ENCODE measurements at places on chromosomes 3 and 15. TPM values are rescaled to one million over a fixed set of nuclear protein-coding genes. Genes with fewer than 3 reads are reported as not detected.

GCNT3 gene
- 112 TPM for total RNA-seq

GPR156 gene
- not detected for total RNA-seq

TAGLN3 gene
- total RNA-seq = not detected

CASR gene
- total RNA-seq = 0.28 TPM

SERINC4 gene
- not detected for total RNA-seq

CPNE9 gene
- total RNA-seq = not detected

FBXO22 gene
- total RNA-seq = 8.3 TPM

PDZRN3 gene
- 14.7 TPM for total RNA-seq

ANKRD63 gene
- total RNA-seq = not detected

MYZAP gene
- total RNA-seq = 36.3 TPM

EPHA6 gene
- total RNA-seq = 2.1 TPM

UPK1B gene
- total RNA-seq = not detected

DAPK2 gene
- total RNA-seq = 83.4 TPM

DAZL gene
- total RNA-seq = not detected

DNA sequence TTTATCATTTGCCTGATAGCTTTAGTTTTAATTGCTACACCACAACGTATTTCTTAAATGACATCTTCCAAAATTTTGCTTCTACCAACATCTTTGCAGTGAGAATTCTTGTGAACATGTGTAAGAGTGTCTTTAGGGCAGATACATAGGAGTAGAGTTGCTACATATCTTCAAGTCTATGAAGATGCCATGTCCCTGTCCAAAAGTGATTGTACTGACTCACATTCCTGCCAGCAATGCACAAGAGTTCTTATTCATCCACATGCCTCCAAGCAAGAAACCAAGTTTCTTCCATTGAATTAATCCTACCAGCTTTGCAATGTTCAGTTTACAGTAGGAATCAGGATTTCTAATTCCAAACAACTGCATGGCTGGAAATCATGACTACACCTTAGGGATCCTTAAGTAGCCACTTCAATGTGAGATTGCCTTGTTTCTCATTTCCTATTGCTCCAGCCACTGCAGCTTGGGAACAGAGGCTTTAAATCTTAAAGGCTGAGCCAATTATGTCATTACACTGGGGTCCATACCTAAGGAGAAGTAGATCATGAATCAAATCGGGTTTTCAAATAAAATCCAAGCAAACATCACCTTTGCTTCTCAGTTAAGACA lies 44.5 kb downstream of the BCL2L10 start:
- DNase-seq = no peak

DNA sequence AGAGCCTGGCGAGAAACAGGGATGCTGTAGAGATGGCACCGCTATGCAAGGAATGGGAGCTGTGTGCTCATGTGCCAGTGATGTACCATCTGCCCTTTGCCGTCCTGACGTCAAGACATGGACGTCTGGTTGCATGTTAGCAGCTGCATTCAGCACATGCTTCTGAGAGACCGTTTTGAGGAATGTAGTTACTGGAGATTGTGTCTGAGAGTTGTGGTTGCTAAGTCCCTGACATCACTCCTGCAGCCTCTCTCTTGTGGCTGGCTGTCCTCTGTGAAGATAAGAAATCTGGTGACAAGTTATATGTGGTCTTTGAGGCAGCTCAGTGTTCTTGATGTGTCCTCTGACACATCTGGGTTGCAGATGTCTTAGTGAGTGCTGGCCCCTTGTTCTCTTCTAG lies 165.1 kb downstream of the APBA2 start:
- no peak for DNase-seq

- no peak for DNase-seq
Measured at GRCh38 chr3:112560721-112561483, 860 bp downstream of the ATG3 start.

DNA sequence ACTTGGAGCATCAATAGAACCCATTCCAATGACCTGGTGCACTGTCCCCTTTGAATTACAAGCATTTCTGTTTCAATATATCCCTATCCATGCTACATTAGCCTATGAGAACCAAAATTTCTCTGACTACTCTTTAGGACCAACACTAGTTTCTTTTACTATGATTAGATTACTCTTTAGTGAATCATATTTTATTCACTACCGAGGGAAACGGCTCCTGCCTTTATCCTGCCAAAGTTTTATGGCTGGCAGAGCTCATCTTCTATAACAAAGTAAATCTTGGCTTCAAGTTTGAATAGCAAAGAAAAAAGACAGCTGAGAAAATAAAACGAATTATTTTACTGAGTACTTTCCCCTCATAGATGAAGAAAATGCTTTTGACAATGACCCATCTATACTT lies 120.9 kb downstream of the SLC9A9 start:
- DNase-seq = no peak

- DNase-seq = no peak
Measured at GRCh38 chr15:75212200-75212858, 10.6 kb downstream of the C15orf39 start.

- DNase-seq = peak; percentile 49
Measured at GRCh38 chr15:31261266-31262142, 65.1 kb upstream of the KLF13 start.

GRCh38 chr3:173957646-173958045 lies 560.1 kb downstream of the NLGN1 start:
- DNase-seq = no peak

- no peak for DNase-seq
Measured at GRCh38 chr3:156782921-156783320, 43.2 kb upstream of the LEKR1 start.

DNA sequence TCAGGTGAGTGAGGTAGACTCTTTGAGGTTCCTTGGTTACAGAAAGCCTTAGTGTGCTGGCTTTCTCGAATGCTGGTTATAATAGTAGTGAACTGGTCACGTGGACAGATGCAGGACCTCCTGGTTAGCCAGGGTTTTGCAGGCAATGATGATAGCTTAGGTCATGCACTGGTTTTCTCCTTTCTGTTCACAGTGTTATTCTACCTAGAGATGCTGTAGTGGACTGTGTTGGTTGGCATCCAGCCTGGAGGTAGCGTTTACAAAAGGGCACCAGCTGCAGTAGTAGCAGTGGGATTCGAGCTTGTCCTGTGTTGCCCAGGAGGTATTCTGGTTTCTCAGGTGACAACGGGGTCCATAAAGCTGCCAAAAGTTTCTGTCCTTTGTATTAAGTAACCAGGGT lies 27.0 kb downstream of the PCCB start:
- DNase-seq = no peak

GRCh38 chr3:61522060-61522459 lies 39.3 kb upstream of the PTPRG start:
- DNase-seq = no peak

DNA sequence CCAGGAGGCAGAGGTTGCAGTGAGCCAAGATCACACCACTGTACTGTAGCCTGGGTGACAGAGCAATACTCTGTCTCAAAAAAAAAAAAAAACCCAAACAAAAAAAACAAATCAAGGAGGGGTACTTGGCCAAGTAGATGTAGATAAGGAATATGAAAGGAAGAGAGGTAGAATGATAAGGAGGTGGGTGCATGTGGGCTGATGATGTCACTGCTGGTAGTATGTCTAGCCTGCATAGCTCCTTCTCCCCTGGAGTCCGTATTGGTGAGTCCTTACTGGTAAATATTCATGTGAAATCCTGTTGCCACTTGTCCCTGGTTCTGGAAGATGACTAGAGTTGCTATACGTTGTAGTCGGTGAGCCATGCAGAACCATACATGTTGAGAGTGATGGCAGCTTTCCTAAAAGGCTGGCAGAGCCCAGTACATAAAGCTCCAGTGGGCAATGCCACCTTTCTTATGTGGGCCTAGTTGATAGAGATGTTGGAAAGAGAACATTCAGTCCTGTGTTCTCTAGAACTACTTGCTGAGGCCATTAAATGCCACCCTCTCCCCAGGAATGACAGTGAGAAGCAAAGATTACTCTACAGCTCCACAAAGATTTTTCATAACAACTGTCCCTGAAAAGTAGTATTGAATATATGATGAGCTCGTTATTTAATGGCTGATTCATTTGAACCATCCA lies 11.0 kb downstream of the KAT2B start:
- DNase-seq = no peak

DNA sequence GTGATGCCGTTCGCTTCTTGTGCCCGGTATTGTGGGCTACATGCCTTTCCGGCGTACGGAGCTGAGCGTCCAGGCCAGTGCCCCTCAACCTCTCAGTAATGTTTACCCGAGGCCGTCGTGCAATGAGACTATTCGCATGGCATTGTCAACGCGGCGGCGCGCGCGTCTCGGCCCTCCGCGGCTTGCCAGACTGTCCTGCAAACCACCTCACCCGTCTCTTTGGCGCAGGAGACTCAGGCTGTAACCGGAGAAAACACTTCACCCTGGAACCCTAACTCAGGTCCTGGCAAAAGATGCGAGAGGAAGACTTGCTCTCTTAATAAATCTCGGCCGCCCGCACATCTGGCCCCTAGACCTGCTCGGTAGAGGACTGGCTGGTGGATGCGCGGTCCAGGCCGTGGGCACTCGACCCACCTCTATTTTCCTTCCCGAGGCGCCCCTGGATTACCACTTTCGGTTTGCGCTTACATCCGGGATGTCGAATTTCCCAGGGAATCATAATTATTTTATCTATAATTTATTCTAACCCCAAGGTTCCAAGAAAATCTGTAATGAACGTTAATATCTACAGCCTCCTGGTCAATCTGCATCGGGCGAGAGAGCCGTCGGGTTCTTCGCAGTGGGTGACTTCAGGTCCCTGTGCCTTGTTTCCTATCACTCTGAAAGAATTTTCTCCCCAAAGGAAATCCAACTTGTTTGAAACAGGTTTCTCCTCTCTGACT lies 71.8 kb upstream of the POLG start:
- no peak for DNase-seq

- no peak for DNase-seq
Measured at GRCh38 chr3:122929188-122930062, 98.1 kb downstream of the SEMA5B start.

DNA sequence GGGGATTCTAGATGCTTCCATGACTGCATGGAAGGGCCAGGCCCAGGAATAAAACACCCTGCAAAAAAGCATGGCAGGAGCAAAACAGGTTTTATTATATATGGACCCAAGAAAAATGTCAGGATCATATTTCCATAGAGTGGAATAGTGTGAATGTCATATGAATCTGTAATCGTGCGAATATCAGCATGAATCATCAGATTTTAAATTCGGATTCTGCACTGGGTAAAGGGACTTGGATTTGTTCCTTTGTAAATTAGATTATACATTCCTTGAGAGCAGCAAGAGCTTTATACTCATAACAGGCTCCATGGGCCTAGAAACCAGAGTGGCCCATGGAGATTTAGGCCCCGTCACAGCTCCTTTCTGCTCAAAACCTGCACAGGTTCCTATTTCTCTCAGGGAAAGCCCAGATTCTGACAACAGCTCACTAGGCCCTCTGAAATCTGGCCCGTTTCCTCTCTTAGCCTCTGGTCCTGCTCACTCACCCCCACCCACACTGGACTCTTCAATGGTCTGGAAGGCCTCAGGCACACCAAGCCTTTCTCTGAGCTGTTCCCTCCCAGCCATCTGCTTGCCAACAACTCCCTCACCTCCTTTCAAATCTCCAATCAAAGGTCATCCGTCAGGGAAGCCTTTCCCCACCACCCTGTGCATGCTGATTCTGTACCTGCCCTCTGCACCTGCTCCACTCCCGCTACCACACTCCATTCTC lies 76.0 kb downstream of the FEM1B start:
- no peak for DNase-seq

- no peak for DNase-seq
Measured at GRCh38 chr15:32936283-32936918, 218.6 kb downstream of the GREM1 start.

GRCh38 chr3:27349832-27350231 lies 19.4 kb downstream of the NEK10 start:
- DNase-seq = no peak

DNA sequence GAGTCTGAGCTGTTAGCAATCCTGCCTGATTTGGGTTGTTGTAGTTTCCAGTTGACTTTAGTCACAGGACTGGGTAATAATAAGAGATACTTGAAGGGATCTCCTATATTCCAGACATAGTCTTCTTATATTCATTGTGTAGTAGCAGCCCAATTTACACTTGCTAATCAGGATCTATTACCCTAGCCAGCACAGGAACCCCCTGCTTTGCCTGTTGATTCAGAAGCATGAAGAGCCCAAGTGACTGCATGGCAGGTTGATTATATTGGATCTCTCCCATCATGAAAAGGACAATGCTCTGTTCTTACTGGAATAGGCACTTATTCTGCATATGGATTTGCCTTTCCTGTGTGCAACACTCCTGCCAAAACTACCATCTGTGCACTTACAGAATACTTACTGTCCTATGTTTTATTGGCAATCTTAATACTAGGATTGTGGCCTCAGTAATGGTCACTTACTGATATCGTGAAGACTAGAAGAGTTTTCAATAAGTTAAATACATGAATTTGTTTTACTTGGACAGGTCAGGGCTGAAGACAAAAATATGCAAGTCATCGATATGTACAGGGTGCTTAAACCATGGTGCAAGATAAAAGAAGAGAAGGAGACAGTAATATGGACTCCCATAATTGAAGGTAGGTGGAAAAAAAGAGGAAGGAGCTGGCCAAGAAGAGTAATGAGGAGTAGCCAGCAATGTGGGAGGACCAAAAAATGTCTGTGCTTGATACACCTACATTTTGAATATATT lies 304.1 kb downstream of the MCTP2 start:
- DNase-seq = no peak

- no peak for DNase-seq
Measured at GRCh38 chr3:40576396-40576795, 51.6 kb downstream of the ZNF621 start.

GRCh38 chr3:157122116-157122515 lies 37.8 kb downstream of the CCNL1 start:
- DNase-seq = no peak

GRCh38 chr3:162166543-162166942 lies 669.9 kb downstream of the OTOL1 start:
- DNase-seq = no peak

DNA sequence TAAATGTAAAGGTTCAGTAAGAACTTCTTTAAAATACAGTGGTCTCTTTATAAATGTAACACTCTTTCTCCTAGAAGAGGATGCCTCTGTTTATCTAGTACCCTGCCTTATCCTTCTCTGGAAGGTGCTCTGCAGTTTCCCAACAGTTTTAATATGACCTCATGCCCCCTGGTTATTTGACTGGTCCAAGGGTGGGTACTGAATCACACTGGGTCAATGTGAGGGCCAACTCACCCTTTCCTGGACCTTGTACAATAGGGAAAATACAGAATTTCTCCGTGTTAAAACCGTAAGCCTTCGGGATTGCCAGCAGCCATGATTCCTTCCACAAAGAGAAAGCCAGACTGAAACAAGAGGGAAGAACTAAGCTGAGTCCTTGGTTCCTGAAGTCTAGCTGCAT lies 9.2 kb downstream of the DCBLD2 start:
- DNase-seq = no peak

- DNase-seq = no peak
Measured at GRCh38 chr3:112101916-112102315, 15.7 kb downstream of the C3orf52 start.
